ENCODE measurements at places on chromosomes 16 and 17.
A peak's percentile ranks its signal among the peaks of the same experiment; 100 is the strongest.

DNA sequence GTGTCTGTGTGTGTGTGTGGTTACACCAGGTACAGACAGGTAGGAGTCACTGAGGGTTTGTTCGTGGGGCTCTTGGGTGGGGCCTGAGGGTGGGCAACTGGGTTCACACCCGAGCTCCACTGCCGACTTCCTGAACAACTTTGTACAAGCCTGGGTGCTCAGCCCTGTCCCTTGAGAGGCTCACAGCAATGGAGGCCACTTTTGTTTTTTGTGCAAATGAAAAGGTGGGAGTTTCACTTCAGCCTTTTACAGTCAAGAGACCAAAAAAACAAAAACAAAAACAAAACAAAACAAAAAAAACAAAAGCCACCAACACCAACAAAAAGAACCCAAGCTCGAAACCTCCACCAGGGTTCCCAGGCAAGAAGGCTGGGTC lies 2.4 kb downstream of the RHBDF2 start:
- DNase-seq = no peak

DNA sequence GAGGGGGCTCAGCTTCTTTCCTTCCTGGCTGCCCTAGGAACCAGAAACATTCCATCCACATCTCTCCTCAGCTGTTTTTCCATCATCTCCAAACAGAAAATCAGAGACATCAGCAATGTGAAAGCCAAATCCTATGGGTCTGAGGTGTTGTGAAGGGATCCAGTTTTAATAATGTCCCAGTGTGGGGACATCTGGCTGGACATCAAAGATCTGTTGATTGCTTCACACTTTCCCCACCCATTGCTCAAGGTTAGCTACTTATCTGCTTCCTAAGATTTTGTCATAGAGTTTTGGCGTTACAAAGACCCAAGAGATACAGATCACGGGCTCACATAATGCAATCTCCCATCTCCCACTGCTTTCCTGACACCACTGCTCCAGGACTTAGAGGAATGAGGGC lies 47.8 kb upstream of the AXIN2 start:
- no peak for DNase-seq

DNA sequence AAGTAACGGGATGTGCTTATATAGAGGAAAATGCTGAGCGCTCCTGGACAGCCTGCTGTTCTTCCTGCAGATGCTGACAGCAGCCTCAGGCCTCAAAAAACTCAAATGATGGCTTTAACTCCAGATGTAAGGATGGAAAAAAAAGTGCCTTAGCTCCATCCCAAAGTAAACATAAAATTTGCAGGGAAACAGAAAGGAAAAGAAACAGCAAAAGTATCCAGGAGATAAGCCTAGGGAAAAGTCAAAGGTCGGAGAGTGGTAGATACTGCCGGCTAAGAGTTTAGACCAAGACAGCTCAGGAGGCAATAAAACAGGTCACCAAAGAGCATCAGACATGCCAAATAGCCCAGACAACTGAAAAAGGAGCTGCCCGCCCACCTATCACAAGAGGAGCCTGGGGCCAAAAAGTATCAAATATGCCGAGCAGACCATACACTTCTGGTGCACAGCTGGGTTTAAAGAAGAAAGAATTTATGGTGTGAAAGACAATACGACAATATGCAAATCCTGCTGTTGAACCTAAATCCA lies 6.9 kb downstream of the KRT31 start:
- DNase-seq = no peak

GRCh38 chr16:30381291-30382041 lies 895 bp downstream of the SEPTIN1 start:
- DNase-seq = peak; percentile 77
